Left colon (tissue), 2 donors: ENCODE measurements at places on chromosomes 16 and 17. TPM values are rescaled to one million over a fixed set of nuclear protein-coding genes. Genes with fewer than 3 reads are reported as not detected.

ZFP3 gene
- total RNA-seq = 8.0 TPM

NACA2 gene
- not detected for total RNA-seq

LITAF gene
- total RNA-seq = 171 TPM

KRTAP3-1 gene
- not detected for total RNA-seq

PRSS33 gene
- not detected for total RNA-seq

TNP2 gene
- total RNA-seq = not detected

WDR45B gene
- 77.9 TPM for total RNA-seq

ASPHD1 gene
- total RNA-seq = 2.0 TPM

SLC16A6 gene
- total RNA-seq = 0.20 TPM

SAP30BP gene
- total RNA-seq = 72.1 TPM

KRTAP4-3 gene
- total RNA-seq = not detected

SETD6 gene
- 11.4 TPM for total RNA-seq

KRT35 gene
- not detected for total RNA-seq

SLC13A5 gene
- not detected for total RNA-seq

KIF19 gene
- total RNA-seq = 3.5 TPM

ATP2A1 gene
- total RNA-seq = 0.47 TPM

CACNA1G gene
- total RNA-seq = 0.03 TPM

KRTAP2-3 gene
- total RNA-seq = not detected

MYH13 gene
- 0.03 TPM for total RNA-seq

WDR90 gene
- 57.6 TPM for total RNA-seq

SLC6A2 gene
- total RNA-seq = not detected

RFWD3 gene
- total RNA-seq = 24.6 TPM

HSD17B1 gene
- total RNA-seq = 0.98 TPM

RNF112 gene
- total RNA-seq = 4.0 TPM

SLC52A1 gene
- 2.5 TPM for total RNA-seq

MYO15B gene
- total RNA-seq = 676 TPM
